ENCODE measurements at places on chromosomes 12 and 14.

DNA sequence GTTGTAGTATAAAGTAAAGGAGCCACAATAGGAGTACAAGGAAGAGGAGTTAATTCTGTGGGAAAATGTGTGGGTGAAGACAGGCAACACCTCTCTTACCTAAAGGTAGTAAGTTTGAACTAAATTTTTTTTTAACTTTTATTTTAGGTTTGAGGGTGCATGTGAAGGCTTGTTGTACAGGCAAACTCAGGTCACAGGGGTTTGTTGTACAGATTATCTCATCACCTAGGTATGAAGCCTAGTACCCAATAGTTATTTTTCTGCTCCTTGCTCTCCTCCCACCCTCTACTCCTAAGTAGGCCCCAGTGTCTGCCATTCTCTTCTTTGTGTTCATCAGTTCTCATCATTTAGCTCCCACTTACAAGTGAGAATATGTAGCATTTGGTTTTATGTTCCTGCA is 70.5 kb downstream of the DNAI7 start:
- no peak for DNase-seq

GRCh38 chr14:20375471-20375870 is 32.0 kb downstream of the PARP2 start:
- no peak for DNase-seq

DNA sequence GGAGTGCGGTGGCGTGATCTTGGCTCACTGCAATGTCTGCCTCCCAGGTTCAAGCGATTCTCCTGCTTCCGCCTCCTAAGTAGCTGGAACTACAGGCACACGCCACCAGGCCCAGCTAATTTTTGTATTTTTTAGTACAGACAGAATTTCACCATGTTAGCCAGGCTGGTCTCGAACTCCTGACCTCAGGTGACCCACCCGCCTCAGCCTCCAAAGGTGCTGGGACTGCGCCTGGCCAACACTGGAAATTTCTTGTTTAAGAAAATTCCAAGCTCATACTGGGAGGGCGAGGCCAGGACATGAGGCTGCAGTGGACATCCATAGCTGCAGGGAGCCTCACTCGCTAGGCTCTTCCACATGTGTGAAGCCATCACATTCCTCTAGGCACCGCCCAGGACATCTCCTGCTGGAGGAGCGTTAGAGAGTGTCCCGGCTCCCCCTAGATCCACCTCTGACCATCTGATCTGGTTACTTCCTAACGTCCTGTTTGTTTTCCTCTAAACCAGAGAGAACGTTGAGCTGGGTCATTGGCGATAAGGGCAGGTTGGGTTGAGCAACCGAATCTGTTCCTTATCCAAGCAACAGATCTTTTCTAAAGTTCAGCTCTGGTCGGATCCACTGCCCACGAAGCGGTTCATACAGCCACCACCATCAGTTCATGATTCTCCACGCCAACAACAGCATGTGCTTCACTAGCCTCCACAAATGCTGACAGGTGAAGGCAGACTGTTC is 108.2 kb upstream of the MED13L start:
- DNase-seq, result no peak

GRCh38 chr14:23360496-23360895 is 4.5 kb downstream of the EFS start:
- DNase-seq, result no peak

DNA sequence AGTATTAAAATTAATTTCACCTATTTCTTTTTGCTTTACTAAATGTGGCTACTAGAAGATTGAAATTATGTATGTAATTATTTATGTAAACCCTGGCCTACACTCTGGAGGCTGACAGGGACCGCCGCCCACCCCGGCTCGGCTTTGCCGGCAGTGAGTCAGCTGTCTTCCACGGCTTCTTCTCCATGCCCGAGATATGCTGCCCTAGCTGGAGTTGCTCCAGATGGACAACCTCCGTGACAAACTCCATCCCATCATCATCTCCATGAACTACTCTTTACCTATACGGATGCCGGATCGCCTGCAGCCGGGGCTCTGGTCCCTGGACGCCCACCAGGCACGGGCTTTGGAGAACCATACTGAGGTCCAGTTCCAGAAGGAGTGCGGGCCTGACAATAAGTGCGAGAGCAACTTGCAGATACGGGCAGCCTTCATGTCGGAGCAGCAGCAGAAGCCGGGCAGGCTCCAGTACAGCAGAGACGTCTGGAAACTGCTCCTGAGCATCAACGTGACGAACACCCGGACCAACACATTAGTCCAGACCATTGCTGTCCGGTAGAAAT is 86.9 kb upstream of the NID2 start:
- no peak for DNase-seq

DNA sequence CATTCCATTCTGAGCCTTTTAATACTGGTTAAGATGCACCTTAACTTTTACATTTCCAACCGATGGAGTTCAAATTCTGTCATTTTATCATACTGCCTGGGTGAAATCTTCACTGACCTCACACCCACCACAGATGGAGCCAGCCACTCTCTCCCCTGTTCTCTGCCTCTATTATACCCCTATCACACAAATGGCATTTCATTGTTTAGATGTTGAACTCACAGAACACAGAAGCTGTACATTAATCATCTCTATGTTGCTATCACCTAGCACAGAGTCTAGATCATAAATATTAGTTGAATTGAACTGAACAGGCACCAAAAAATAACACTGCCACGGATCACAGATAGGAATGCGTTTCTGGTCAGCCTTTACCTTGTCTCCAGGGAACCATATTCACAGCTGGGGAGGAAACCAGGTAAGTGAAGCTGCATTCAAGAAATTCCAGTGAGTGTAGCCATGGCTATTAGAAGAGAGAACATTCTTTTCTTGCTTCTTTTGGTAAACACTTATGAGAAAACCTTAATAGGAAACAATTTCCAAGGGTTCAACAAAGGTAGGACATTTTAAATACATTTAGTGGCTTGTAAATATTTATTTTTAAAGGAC is 194.9 kb upstream of the RMST start:
- DNase-seq, result no peak

DNA sequence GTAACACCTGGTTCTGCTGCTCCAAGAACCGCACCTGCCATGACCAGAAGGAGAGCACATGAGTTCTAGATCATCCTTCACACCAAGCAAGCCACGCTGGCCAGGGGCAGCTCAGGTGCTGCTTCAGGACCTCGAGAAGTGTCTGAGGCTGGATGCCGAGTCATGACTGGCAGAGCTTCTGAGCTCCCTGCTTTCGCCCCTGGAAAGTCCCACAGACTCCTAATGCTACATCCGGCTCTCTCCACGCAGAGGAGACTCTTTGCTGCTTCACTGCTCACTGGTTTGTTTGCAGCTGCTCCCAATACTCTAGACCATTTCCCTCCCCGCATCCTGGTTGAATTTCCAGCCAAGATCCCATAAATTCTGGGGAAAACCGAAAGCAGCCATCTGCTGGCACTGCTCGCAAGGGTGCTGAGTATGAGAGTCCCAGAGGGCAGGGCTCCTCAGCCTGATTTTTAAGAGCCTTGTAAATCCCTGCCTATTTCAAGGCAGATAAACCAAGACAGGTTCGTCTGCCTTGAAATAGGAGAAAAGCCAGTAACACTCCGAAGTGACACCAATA is 1.4 kb downstream of the KRT2 start:
- DNase-seq, result no peak

DNA sequence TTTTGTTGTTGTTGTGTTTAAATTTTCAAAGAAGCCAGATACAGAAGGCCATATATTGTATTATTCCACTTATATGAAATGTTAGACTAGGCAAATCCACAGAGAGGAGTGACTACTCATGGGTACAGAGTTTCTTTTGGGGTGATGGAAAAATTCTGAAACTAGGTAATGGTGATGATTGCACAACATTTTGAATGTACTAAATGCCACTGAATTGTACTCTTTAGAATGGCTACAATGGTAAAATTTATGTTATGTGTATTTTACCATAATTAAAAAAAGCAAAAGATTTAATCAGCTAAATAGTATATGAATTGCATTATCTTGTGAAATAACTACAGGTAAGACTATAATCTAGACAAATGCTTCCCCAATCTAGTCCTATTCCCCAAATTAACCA is 733.6 kb upstream of the TMEM132C start:
- DNase-seq, result no peak

DNA sequence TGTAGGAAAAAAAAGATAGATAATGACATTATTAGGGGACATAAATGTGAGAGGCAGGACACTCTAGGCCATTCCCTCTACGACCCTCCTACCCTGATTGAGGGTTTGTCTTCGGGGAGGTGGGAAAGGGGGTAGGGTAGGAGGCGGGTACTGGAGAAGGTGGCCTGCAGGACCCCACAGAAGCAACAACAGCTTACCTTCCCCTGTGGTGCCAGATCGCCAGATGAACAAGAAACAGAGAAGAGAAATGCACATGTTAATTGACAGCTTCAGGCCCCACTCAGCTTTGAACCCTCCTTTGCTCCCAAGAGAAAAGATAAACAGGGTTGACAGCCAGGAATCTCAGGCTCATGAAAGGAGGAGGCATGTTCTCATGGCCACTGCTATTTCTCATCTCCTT is 4.8 kb downstream of the PHB2 start:
- DNase-seq, result no peak
